ENCODE measurements at places on chromosomes 1 and 21.

- no peak for DNase-seq
These were observed 79.0 kb upstream of the JUN start for GRCh38 chr1:58862728-58863385.

GRCh38 chr1:52834798-52835197, 7.8 kb upstream of the ZYG11A start:
- DNase-seq, result no peak

DNA sequence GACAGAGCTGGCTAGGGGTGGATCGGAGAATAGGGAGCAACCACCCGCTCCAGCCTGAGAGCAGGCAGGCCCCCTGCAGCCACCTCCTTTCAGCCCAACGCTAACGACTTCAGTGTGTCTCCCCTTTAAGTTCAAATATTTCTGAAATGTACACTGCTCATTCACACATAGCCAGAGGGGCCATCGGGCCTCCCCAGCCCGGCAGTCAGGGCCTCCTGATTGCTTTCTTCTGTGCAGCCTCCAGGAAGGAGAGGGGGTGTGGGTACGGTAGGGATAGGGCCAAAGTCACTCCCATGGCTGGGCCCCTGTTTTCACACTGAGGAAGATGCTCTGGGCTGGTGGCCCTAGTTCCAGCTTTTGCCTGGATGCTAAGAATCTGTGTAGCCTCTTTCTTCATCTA, 64.8 kb downstream of the EPHB2 start:
- no peak for DNase-seq

- DNase-seq, result no peak
These were observed 7.9 kb downstream of the FYB2 start for GRCh38 chr1:56811331-56811730.

GRCh38 chr1:186202271-186202764, 172.7 kb downstream of the TPR start:
- no peak for DNase-seq

- DNase-seq, result no peak
These were observed 230.3 kb downstream of the GRIK3 start for GRCh38 chr1:36803868-36804570.

GRCh38 chr1:153649137-153649862, 9.2 kb upstream of the SNAPIN start:
- no peak for DNase-seq

DNA sequence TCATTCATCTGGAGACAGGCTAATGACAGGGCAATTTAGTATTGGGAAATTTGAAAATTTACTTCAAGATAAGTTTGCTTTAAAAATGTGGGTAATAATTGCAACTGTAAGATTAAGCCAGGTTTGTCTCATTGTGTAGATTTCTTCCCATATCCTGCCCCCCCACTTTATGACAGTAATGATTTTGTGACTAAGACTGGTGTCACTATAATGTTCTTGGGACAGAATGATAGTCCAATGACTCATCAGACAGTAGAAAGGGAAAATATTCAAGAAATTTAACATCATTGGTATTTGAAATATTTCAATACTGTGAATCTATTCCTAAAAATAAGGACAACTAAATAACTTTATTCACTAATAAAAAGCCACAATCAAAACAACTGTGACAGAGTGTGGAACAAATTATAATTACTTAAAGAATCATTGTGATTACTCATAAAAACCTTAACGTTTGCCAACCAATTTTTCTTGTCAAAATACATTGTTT, 36.7 kb downstream of the FH start:
- DNase-seq, result peak; percentile 33

DNA sequence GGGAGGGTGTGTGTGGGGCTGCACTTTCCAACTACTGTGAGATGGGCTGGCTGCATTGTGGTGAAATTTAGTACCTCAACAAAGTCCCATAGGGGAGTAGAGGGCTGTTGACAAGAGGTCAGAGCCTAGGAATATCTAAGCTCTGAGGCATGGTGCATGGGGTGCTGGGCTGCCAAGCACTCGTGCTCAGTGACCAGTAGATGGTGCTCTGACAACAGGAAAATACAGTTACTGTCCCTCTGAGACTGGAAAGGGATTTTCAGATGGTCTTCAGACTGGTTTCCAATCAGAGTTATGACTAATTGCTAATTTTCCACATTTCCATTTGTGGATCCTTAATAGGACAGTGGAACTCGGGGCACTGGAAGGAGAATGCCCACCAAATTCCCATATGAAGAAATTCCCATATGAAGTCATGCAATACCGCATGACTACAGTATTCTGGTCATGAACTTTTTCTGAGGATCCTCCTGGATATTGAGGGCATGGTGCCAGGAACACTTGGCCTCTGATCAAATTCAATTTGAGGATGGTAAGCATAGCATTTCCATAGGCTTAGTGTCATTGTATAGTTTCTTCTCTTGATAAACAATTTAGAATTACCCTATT, 4.1 kb upstream of the CACNA1E start:
- DNase-seq, result peak; percentile 83

DNA sequence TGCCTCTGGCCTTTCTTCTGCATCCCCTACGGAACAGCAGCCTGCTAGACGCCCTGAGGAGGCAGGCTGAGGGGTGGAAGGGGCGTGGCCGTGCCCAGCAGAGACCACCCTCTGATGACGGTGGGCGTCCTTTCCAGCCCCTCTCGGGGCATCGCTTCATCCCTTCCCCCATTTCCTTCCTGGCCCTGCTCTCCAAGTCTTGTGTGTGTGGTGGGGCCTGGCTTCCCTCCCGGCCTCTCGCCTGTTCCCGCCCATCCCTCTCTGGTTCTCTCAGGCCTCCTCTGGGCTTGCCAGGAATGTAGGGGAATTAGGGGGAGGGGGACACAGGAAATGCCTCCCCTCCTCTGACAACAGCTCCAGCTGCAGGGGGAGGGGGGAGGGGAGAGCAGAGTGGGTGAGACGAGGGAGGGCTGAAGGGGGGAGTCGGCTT, 51.1 kb downstream of the SKI start:
- peak; percentile 78 for DNase-seq
